ENCODE measurements at places on chromosomes 6 and 20. TPM values are rescaled to one million over a fixed set of nuclear protein-coding genes. Genes with fewer than 3 reads are reported as not detected.

The SMIM13 gene
- 45.2 TPM for total RNA-seq

The SCUBE3 gene
- total RNA-seq: 0.20 TPM

DNA sequence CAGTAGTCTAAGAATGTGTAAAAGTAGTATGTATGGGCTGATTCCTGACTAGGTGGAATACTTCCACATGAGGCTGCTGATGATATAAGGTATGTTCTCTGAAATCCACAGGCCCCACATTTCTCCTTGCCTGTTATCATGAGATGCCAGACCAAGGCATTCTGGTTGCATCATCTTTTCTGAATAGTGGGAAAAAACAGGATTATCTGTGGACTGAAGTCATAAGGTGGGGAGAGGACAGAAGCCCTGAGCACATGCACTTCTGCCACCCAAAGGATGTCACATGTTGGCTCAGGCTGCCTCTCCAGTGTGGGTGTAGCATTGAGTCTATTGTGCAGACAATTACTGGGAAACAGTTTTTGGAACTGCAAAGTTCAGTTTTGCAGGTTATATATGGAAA is 184.5 kb upstream of the RAB32 start:
- no peak for DNase-seq

The OLIG3 gene
- not detected for total RNA-seq

The TFAP2D gene
- 0.80 TPM for total RNA-seq

GRCh38 chr20:11323816-11324215 is 593.9 kb upstream of the BTBD3 start:
- no peak for DNase-seq

The EYS gene
- 0.45 TPM for total RNA-seq

The IPCEF1 gene
- total RNA-seq: 122 TPM

DNA sequence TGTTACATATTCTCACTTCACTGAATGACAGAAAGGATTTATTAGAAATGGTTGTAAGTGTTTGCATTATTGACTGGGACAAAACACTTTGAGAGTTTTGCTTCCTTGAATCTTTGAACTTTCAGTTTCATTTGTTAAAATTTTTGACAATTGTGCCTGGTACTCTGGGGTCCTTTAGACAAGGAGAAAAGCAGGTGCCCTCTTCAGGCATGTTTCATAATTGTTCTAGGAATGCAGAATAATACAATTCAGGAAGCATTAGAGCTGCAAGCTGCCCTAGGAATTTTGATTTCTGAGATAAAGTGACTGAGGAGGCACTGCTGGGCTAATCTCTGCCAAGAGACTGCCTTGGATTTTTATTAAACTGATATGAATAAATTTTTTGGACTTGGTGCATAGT is 49.7 kb downstream of the TOP1 start:
- DNase-seq: no peak

The RBM24 gene
- total RNA-seq: 12.4 TPM

GRCh38 chr6:109794201-109794923 is 103.3 kb downstream of the FIG4 start:
- DNase-seq: no peak

DNA sequence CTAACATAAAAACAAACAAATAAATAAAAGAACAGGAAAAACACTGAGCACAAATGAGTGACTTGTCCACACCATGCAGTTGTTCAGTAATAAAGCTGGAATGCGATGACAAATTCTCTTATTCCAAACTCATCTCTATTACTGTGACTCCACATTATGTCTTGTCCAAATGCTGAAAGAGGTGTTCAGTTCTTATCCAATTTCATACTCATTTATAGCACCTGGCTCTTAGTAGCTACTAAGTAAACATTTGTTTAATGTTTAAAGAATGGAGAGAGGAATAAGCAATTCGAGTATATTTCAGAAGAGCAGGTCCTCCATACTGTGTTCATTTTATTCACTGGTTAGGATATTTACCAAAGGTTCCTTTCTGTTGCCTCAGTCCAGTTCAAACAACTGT is 439.0 kb upstream of the JAG1 start:
- no peak for DNase-seq

DNA sequence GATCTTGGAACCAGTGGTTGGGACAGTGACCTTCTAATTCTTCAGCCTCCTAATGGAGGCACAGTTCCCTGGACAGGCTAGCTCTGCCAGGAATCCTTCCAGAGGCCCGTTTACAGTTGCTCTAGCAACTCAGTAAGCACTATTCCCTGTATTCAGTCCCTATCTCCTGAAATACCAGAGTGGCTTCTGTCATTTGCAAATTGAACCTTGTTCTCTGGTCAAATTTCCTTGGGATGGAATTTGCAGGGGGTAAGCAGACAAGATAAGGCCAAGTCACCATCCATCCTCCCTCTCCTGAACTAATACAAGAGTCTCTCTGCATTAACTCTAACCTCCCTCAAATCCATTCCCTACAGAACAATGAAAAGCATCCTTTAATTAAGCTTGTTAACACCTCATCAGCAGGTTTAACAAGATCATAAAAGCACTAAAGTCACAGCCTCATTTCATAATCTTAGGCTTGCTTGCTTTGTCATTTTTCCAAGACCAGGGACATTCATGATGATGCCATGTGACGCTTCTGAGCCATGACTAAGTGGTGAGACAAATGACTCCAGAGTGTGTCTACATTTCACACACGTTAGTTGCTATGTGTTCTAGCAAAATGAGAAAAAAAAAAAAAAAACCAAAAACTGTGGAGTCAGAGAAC is 37.1 kb downstream of the SLC22A23 start:
- DNase-seq: no peak

- no peak for DNase-seq
Observed at GRCh38 chr6:34866509-34866908, 21.3 kb downstream of the TAF11 start.

DNA sequence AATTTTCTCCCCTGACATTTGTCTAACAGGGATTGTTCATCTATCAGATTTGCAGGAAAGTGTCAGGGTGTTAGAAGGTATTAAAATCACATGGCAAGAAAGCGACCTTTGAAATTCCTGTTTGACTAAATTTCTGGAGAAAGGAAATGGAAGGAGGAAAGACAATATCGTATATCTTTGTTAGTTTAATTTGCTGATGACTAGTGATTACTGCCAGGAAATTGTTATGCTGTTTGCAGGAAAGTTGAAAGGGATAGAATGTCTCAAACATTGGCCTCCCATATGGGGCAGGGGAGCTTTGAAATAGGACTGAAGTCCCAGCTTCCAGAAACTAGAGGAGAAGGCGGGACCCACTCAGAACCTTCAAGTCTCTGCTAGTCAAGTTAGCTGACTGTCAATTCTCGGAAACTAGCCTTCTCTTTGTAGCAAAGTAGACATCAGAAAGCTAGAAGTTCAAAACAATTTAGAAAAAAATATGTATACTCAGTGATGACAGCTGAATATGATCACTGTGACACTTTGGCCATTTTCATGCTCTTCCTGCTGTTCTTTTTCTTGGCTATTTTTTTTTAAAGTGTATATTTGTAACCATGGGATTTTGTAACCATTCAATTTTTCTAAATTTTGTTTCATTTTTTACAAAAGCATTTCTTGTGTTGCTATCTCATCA is 53.4 kb upstream of the RALGAPA2 start:
- no peak for DNase-seq

GRCh38 chr6:17054647-17055046 is 47.2 kb upstream of the STMND1 start:
- DNase-seq: no peak

GRCh38 chr6:36727505-36728021 is 29.9 kb downstream of the RAB44 start:
- no peak for DNase-seq

DNA sequence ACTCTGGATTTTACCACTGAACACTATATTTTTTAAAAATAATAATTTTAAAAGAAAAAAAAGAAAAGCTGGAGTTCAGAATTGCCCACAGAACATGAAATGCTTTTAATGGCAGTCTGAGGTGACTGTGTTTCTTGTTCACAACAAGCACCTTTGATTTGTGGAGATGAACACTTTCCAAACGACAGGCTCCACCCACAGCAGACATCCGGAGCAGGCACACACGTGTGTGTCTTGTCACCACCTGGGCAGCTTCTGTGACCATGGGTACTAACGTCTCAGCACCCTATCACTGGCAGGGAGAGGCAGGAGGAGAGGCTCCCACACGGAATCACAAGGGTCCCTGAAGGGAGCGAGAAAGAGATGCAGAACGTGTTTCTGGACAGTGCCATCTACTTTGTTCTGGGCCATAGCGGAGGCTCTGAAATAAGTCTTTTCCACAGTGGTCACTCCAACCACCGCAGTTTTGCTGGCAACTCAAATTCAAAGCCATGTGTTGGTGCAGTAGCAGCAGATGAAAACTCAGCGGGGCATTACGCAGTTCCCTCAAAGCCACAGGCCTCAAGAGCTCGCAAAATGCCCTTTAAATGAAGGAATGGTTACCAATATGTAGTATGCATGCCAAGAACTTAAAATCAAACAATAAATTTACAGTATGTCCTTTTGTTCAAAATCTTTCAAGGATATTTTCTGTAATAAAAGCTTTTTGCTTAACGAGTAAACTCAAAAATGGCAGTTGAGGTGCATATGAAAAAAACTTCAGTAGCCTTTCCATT is 242.2 kb downstream of the FOXC1 start:
- DNase-seq: no peak

- DNase-seq: no peak
Observed at GRCh38 chr6:137155830-137156229, 17.6 kb downstream of the IL22RA2 start.

- no peak for DNase-seq
Observed at GRCh38 chr6:122061855-122062254, 337.6 kb upstream of the HSF2 start.

The MAS1 gene
- total RNA-seq: 8.8 TPM

GRCh38 chr6:131250122-131250521 is 114.9 kb downstream of the AKAP7 start:
- DNase-seq: peak; percentile 67

The POU3F2 gene
- total RNA-seq: 20.9 TPM

The HIVEP2 gene
- total RNA-seq: 78.0 TPM

GRCh38 chr6:63615590-63615989 is 20.0 kb upstream of the PHF3 start:
- no peak for DNase-seq

The CTCFL gene
- not detected for total RNA-seq

The DEFB126 gene
- total RNA-seq: not detected

GRCh38 chr20:57735831-57736737 is 26.3 kb upstream of the PMEPA1 start:
- no peak for DNase-seq

DNA sequence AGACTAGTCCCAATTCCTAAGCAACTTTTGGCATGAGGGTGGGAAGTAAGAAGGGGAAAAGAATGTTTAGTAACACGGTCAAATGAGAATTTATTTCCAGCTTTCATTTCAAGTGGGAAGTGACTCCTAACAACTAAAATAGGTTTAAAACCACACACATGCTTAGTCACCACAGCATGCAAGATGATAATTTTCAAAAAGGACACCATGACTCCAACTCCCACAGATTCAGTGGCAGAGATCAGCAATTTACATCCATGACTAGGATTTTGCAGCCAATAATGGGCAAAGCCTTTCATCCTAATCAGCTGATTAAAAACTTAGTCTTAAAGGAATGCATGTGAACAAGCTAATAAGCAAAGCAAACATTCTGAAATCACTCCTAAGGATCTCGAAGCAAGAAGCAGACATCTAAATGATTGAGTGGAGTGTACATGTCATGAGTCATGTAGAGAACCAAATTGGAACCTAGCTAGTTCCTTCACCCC is 48.1 kb upstream of the GCLC start:
- no peak for DNase-seq

The EFCAB8 gene
- total RNA-seq: 0.36 TPM

The PRRT1 gene
- total RNA-seq: 57.4 TPM

- no peak for DNase-seq
Observed at GRCh38 chr6:71290611-71291010, 2.0 kb downstream of the OGFRL1 start.

GRCh38 chr6:43927532-43928210 is 157.7 kb downstream of the VEGFA start:
- no peak for DNase-seq

GRCh38 chr20:8568075-8568474 is 436.0 kb downstream of the PLCB1 start:
- no peak for DNase-seq

GRCh38 chr6:32991972-32992371 is 17.4 kb downstream of the HLA-DOA start:
- no peak for DNase-seq

The NOX3 gene
- total RNA-seq: not detected

DNA sequence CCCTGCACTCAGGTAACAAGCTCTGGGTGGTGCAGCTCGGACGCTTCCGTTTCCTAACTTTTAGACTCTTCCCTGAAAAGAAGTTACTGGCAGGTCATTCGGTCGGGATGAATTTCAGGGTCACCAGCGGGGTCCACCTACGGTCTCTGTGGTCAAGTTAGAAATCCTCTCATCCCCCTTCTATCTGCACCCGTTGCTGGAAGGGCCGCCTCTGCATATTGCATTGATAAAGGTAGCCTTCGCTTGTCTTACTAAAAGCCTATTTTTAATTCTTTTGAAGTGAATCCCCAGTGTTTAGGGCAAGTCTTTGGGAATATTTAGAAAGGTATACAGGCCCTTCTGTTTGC is 47.3 kb downstream of the LRRN4 start:
- no peak for DNase-seq

All from dorsolateral prefrontal cortex (tissue), 122 donors.